NCI-H526 treated with DMSO at 0.1 percent for 48 hours (cell line): ENCODE measurements at places on chromosomes 3 and 15.

DNA sequence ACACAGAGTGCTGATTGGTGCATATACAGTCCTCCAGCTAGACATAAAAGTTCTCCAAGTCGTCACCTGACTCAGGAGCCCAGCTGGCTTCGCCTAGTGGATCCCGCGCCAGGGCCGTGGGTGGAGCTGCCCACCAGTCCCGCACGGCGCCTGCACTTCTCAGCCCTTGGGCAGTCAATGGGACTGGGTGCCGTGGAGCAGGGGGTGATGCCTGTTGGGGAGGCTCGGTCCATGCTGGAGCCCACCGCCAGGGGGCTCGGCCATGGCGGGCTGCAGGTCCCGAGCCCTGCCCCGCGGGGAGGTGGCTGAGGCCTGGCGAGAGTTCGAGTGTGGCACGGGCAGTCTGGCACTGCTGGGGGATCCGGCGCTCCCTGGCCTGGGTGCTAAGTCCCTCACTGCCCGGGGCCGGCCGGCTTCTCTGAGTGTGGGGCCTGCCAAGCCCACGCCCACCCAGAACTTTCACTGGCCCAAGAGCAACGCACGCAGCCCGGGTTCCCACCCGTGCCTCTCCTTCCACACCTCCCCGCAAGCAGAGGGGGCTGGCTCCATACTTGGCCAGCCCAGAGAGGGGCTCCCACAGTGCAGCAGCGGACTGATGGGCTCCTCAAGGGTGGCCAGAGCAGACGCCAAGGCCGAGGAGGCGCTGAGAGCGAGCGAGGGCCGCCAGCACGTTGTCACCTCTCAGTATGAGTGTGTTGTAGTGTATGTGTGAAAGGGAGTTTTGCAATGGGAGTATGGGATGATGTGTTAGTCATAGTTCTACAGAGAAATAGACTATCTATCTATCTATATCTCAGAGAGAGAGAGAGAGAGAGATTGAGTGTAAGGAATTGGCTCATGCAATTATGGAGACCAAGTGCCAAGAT is 69.0 kb downstream of the UBE2E2 start:
- no peak for DNase-seq

DNA sequence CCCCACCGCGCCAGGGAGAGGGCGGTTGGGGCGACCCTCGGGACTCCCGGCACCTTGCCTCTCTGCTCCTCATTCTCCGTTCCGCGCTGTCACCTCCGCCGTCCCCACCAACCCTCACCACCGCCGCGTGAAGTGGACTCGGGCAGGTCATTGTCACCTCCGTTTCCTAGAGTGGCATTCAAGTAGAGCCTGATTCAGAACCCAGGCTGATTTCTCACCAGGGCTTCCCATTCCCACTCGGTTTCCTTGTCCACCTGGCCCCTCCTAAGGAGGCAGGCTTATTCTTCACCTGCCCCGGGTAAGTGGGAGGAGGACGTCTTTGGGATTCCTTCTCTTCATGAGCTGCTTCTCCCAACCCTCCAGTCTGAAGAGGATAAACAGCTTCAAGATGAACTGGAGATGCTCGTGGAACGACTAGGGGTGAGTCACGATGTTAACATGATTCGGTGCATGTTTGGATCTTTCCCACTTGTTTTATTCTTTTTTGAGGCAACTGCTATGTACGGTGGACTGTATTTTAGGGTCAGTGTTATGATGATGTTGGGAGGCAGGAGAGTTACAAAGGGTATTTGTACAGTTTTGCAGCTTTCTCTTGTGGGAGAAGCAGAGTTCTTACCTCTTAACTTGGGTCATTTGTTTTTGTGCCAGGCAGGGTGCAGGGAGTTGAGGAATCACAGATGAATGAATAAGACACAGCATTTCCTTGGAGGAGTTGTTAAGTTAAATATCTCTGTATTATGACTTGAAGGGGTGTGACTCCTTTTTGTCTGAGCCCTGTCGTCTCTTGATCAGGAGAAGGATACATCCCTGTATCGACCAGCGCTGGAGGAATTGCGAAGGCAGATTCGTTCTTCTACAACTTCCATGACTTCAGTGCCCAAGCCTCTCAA is 692 bp downstream of the PSMD2 start:
- no peak for DNase-seq

GRCh38 chr3:15038306-15038705 is 26.8 kb downstream of the MRPS25 start:
- no peak for DNase-seq

GRCh38 chr3:182045736-182046135 is 334.0 kb downstream of the SOX2 start:
- DNase-seq: no peak

DNA sequence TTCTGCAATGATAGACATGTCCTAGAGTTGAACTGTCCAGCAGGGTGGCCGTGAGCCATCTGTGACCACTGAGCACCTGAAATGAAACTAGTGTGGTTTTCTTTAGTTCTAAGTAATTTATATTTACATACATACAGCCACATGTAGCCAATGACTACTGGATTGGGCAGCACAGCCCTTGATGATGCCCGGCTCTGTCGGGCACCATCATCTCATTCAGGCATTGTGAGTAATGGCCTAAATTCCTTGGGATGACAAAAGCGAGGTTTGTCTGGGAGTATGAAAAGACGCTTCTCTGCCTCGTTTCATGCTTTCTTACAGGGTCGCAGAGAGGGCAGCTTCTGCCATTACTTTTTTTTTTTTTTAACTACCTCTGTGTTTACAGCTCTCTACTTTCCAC is 251.9 kb upstream of the HES1 start:
- DNase-seq: no peak

DNA sequence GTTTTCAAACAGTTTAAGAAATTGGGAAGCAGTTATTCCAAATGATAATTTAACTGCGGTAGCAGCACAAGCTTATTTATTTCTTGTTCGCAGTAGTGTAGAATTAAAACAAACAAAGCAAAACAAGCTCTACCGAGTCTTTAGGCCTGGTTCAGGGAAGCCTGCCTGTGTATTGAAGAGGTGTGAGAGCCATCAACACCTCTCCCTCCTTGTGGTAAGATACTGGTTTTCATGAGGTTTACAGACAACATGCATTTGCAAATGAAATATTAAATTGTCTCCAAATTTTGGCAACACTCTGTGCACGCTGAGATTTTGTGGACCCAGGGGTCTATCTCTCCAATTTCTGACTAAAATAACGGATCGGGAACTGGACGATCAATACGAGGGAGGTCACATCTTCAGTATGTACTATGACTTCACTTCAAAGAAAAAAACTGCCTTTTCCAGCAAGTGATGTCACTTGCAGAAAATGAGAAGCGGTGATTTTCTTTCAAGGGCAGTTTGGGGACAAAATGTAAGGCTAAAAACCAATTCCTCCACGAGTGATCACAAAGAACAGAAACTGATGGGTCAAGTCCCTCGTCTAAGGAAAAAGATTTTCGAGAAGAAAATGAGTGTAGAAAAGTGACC is 721 bp downstream of the ATR start:
- DNase-seq: no peak

DNA sequence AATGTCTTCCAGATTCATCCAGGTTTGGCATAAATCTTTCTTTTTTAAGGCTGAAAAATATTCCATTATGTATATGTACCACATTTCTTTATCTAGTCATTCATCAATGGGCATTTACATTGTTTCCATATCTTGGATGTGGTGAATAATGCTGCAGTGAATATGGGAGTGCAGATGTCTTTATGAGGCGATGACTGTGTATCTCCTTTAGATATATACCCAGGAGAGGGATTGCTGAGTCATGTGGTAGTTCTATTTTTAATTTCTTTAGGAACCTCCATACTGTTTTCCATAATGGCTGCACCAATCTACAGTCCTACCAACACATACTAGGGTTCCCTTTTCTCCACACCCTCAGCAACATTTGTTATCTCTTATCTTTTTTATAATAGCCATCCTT is 96.3 kb downstream of the LRRC28 start:
- DNase-seq: no peak

GRCh38 chr3:54433846-54434245 is 311.5 kb downstream of the CACNA2D3 start:
- DNase-seq: peak; percentile 24
